Fibroblast of the aortic adventitia (primary cell): ENCODE measurements at places on chromosomes 2 and 18.

- no peak for DNase-seq
Measured at GRCh38 chr2:20662308-20662937, 4.5 kb upstream of the GDF7 start.

GRCh38 chr2:211436182-211436581, 879.8 kb downstream of the CPS1 start:
- DNase-seq = no peak

DNA sequence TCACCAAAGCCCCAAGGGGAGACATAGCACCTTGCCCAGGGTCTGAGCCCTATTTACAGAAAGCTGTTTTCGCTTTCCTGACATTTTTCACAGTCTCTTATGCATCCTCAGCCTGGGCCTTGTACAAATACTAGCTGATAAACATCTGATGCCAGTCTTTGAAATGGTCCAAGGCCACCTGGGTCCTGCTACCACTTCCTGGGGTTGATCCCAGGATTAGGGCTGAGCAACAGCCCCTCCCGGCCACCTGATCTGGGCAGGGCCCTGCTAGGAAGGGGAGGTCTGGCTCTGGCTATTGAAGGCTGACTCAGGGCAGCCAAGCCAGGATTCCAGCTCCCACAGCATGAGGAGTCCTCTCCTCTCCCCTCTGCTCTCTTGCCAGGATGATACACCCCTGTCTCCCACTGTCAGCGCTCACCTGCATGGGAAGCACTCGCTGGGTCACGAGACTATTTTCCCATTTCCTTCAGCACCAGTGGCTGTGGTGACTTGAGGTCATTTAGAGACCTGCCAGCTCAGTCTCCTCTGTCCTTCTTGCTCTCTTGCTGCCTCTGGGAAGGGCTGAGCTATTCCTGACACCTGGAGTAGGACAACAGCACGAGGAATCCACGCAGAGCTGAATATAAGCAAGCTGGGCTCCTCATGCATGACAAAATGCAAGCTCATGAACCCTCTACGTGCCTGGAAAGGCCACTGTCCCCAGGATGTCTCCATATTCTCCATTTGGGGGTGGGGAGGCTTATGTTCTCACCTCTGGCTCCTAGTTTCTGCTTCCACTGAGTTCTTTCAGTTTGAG, 53.0 kb upstream of the LGALSL start:
- DNase-seq = no peak

- DNase-seq = peak; percentile 88
Measured at GRCh38 chr2:47058003-47058931, 96.8 kb downstream of the STPG4 start.

- peak; percentile 78 for DNase-seq
Measured at GRCh38 chr2:164739966-164740365, 101.7 kb downstream of the COBLL1 start.

DNA sequence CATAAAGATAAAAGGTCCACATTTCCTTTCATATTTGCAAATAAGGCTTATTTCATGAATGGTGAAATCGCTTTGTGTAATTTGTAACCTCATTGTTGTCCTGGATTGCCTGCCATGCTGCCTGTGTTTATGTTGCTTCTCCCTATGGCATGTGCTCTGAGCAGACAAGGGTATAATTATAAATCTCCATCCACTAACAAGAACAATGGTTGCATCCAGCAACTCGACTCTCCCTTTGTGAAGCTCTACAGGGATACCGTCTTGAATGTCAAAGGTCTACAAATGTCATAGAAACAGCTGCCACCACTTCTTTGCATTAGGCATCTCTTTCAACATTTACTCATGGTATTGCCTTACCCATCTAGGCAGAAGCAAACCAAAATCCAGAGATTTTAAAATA, 209.6 kb downstream of the SLC8A1 start:
- DNase-seq = no peak

DNA sequence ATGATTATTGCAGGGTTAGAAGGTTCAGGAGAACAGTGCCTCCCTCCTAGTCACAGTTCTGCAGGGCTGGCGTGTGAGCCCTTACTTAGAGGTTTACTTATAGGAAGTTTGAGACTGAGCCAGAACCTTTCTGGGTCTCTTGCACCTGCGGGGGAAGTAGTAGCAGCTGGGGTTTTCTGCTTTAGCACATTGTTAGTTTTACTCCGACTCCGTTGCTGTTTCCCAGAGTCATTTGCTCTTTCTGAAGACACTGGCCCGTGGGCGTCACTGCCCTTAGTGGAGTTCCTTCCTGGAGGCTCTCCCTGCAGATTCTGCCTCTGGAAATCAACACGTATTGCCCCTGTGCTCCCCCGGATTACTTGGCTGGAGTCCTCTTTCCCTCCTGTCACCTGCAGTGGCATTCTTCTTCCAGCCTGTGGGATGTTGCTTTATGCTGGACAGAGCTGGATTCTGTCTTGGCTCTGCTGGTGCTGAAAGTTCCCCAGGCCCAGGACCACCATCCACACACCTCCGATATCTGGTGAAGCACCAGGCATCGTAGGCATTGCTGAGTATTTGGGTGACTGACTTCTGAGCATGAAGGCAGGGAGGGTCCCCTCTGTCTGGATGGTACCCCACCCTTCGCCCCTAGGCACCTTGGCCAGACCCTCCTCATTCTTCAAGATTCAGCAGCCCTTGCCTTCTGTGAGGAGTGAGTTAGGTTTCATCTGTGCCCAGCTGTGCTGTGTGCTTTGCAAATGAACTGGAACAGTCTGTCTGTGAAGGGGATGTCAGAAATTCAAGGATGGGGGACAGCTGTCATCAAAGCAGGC, 51.7 kb downstream of the AGAP1 start:
- DNase-seq = no peak

DNA sequence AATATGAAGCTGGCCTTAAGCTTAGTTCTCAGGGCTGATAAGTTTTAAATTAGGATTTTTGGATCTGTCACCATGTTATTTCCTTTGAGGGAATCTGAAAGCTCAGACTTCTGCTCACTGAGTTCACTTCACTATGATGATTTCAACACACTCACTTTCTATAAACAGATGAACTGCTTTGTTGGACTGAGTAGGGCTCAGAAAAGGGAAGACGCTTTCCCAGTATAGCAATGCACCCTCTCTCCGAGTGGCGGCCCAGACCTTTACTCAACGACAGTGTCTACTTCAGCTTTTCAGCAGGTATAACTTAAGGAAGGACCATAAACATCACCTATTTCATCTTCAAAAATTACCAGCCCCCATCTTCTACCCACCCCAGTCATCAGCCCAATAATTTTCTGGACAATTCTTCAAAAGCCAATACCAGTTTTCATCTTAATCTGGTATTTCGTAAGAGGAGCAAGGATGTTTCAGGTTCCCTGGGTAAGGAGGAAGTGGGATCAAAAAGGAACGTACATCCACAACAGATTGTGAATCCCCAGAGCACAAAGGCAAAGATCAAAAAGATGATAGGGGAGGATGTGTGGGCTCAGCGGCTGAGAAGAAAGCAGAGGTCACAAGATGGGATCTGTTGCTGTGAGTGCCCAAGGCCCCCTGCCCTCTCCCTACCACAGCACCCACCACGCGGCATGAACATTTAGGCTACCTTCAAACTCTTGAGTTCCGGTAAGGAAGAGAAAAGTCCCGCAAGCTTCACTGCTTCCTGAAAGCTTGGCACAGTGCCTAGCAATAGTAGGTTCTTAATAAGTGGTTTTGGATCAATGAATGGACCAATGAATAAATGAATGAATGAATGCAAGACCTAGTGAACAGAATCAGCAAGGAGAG, 41.9 kb downstream of the LPIN2 start:
- no peak for DNase-seq

- DNase-seq = no peak
Measured at GRCh38 chr2:44218771-44219170, 50.1 kb downstream of the PPM1B start.

DNA sequence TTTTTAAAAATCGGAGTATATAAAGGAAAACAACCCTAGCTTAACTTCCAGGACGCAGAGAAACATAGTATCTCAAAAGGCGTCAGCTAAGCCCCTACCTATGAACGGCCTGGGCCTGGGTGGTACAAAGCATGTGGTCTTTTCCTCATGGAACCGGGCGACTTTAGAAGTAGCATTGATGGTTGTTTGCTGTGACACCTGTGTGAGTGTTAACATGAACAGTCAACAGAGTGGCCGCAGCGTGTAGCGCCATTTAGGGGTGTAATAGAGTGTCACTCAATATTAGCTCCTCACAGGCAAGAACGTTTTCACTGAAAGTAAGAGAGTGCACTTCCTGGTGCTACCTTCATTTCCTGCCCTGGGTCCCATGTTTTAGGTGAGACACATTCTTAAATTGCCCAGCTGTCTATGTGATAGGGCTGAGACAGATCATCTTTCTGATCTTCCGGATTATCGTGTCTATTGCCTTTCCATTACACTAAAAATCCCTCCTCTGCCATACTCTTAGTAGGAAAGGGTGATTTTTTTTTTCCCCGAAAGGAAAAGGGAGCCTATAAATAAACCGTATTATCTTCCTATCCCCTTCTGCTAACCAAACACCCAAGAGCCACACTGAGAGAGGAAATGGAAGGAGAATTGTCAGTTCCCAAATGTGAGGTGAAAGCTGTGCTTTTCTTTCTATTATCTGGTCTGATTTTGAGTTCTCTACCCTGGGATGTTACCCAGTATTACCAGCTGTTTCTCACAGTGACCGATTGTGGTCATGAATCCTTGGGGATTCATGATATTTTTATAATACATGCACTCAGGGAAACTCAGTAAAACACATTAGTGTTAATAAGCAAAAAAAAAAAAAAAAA, 1.3 kb downstream of the GORASP2 start:
- DNase-seq = peak; percentile 30

- peak; percentile 39 for DNase-seq
Measured at GRCh38 chr2:112474844-112475486, 7.0 kb upstream of the TTL start.
